ENCODE measurements at places on chromosomes 1 and 21.

DNA sequence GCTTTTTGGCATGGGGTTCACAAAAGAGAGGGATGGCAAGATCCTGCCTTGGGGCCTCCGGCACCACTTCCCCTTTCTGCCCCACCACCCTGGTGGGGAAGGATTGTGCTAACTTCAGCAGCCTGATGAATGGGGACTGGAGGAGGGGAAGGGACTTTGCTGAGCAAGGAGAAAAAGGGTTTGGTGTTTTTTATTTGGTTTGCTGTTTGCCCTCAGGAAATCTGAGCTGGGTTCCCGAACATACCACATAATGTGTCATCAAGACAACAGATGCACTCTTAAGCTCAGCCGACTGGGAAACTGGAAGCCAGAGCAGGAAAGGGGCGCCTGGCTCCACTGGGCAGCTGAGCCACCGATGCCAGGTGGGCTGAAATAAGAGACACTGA is 19.8 kb downstream of the OLFML2B start:
- DNase-seq = no peak

GRCh38 chr1:203177036-203177405 is 1.4 kb upstream of the MYBPH start:
- DNase-seq = no peak

GRCh38 chr1:96418969-96419368 is 302.6 kb upstream of the PTBP2 start:
- DNase-seq = no peak

- DNase-seq = no peak
Measured at GRCh38 chr1:82044536-82044935, 243.8 kb downstream of the ADGRL2 start.

All from activated T-cell treated with anti-CD3 and anti-CD28 coated beads for 1 hour (primary cell).